ENCODE measurements at places on chromosomes 5 and 9. TPM values are rescaled to one million over a fixed set of nuclear protein-coding genes. Genes with fewer than 3 reads are reported as not detected.

Gene MYO10
- total RNA-seq = 36.6 TPM

Gene MAMDC2
- total RNA-seq = 2.5 TPM

Gene GMCL2
- not detected for total RNA-seq

Gene BOD1
- 44.5 TPM for total RNA-seq

Gene ACTBL2
- total RNA-seq = not detected

Gene FAM153A
- 3.7 TPM for total RNA-seq

Gene SPINK6
- not detected for total RNA-seq

Gene SFXN1
- total RNA-seq = 41.1 TPM

Gene KIF20A
- 2.2 TPM for total RNA-seq

Gene SLCO6A1
- 0.25 TPM for total RNA-seq

Gene TRIM14
- total RNA-seq = 1.5 TPM

Gene TBC1D13
- 10.1 TPM for total RNA-seq

Gene CCNI2
- total RNA-seq = under 0.01 TPM

Gene PCDHA11
- 31.7 TPM for total RNA-seq

Gene ADAMTS16
- 1.5 TPM for total RNA-seq

Gene ZNF454
- 15.0 TPM for total RNA-seq

Gene C9orf57
- not detected for total RNA-seq

Gene MAP1B
- 786 TPM for total RNA-seq

Gene OCLN
- 6.9 TPM for total RNA-seq

Gene PTGER4
- total RNA-seq = 0.98 TPM

Gene TAF11L5
- not detected for total RNA-seq

Gene EIF4E1B
- not detected for total RNA-seq

Gene SHISAL2B
- 0.49 TPM for total RNA-seq

Gene SLC25A48
- total RNA-seq = 1.2 TPM

Gene EGFLAM
- total RNA-seq = 4.2 TPM

Gene TPPP
- total RNA-seq = 12.5 TPM

Gene SPAG8
- total RNA-seq = 2.0 TPM

Gene MARVELD2
- total RNA-seq = 0.98 TPM

Gene SYNPO
- total RNA-seq = 4.9 TPM

Gene SH3RF2
- 0.25 TPM for total RNA-seq

Gene TMEM174
- not detected for total RNA-seq

Gene DOK3
- 3.7 TPM for total RNA-seq

Gene NHP2
- total RNA-seq = 88.0 TPM

Gene TENT4A
- 15.7 TPM for total RNA-seq

Gene GPR150
- total RNA-seq = 0.25 TPM

Gene ANKRD31
- 0.49 TPM for total RNA-seq

Gene PTGS1
- 0.49 TPM for total RNA-seq

Gene INSL4
- not detected for total RNA-seq

Gene OR2Y1
- not detected for total RNA-seq

Gene TEK
- total RNA-seq = 6.1 TPM

Gene TMEM252
- not detected for total RNA-seq

Data from temporal lobe (tissue), 4 donors.